ENCODE measurements at places on chromosomes 11 and 22.
A peak's percentile ranks its signal among the peaks of the same experiment; 100 is the strongest.

- no peak for DNase-seq
These were observed 19.3 kb downstream of the MOB2 start for GRCh38 chr11:1467270-1467669.

DNA sequence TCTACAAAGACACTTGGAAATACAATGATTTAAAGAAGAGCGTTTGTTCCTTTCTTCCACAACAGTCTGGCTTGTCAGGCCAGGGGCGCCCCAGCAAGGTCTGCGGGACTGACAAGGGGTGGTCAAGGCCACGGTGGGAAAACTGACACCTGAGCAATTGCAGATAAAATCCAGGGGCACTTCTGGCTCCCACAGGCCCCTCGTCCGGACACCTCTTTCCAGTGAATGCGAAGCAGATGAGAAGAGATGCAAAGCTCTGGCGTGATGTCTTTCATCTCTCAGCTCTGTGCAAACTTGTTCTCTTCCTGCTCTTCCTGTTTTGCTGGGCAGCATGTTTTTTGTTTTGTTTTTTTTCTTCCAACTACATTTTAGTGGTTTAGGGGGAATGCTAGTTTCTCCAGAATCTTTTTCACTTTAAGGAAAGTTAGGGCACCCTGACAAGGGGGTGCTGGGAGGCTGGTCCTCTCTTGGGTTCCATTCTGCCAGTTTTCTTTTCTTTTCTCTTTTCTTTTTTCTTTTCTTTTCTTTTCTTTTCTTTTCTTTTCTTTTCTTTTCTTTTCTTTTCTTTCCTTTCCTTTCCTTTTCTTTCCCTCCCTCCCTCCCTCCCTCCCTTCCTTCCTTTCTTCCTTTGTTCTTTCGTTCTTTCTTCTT, 11.1 kb upstream of the CBX6 start:
- DNase-seq: no peak

DNA sequence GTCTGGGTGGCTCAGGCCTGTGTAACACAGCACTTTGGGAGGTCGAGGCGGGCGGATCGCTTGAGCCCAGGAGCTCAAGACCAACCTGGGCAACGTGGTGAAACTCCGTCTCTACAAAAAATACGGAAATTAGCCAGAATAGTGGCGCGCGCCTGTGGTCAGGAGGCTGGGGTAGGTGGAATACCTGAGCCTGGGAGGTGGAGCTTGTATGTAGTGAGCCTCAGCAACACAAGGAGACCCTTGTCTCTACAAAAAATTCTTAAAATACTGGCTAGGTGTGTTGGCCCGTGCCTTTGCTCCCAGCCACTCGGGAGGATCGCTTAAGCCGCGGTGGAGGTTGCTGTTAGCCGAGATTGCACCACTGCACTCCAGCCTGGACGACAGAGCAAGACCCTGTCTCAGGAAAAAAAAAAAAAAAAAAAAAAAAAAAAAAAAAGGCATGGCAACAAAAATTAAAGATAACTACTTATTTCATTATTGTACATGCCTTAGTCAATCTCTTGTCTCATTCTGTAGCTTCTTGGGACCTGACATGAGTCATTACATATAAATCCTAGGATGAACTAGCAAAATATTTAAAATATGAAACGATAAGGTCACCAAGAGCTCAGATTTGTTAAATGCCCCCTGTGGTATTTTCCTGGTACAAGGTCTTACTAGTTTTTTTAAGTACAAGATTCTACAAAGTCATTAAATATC, 1.1 kb downstream of the TAF1D start:
- DNase-seq: no peak

DNA sequence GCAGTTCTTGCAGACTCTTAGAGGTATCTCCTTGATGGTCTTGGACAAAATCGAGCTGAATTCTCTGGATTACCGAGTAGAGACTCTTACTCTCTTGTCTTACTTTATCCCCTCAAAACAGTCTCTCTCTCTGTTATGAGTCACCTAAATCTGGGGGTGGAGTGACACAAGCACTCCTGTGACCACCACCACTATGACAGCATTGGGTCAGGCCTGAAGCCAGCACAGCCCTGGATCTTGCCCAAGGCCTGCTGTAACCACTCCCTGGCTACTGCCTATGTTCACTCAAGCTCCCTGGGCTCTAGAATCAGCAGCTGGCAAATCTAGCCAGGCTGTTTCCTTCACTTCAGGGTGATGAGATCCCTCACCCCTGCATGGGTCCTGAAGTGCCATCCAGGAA, 662.5 kb downstream of the LUZP2 start:
- no peak for DNase-seq

GRCh38 chr11:106072804-106073203, 4.3 kb downstream of the KBTBD3 start:
- DNase-seq: no peak

GRCh38 chr11:118215765-118216164, 9.0 kb downstream of the JAML start:
- no peak for DNase-seq

DNA sequence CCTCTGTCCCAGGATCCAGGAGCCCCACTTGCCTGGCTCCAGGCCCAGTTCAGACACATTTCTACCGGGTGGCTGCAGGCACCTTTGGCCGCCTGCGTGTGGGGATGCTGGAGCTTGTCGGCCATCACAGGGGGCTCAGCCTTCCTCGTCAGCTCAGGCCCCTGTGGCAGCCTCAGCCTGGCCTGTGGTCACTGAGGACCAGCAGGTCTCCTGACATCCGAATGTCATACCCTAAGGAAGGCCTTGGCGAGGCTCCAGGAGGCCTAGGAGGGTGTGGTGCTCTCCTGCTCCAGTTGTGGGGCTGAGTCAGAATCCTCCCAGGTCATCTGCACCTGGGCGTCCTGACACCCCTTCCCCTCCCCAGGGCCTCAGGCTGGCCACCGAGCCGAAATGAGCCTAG, 14.9 kb upstream of the SOX10 start:
- no peak for DNase-seq

GRCh38 chr22:49076300-49077035, 751.2 kb downstream of the BRD1 start:
- DNase-seq: no peak

DNA sequence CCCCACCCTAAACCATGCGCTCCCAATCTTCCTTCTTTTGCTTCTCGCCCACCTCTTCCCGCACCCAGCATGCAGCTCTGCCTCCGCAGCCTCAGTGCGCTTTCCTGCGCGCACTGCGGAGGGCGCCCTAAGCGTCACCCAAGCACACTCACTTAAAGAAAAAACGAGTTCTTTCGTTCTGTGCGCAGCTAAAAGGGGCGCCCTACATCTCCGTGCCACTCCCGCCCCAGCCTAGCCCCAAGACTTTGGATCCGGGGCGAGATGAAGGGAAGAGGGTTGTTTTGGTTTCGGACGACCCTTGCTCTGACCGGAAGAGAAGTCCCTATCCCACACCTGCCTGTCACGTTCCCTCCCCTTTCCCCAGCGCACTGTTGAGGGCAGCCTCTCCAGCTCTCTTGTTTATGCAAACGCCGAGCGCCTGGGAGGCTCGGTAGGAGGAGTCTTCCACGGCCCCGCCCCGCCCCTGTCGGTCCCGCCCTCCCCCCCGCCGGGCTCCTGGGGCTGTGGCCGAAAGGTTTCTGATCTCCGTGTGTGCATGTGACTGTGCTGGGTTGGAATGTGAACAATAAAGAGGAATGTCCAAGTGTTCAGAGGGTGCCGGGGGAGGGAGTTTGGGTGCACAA, 5.3 kb downstream of the VSIG2 start:
- DNase-seq: peak; percentile 28

- no peak for DNase-seq
These were observed 1.1 kb downstream of the ZBTB44 start for GRCh38 chr11:130313383-130314183.

- DNase-seq: peak; percentile 47
These were observed 1036.0 kb downstream of the OPCML start for GRCh38 chr11:132496341-132496740.

DNA sequence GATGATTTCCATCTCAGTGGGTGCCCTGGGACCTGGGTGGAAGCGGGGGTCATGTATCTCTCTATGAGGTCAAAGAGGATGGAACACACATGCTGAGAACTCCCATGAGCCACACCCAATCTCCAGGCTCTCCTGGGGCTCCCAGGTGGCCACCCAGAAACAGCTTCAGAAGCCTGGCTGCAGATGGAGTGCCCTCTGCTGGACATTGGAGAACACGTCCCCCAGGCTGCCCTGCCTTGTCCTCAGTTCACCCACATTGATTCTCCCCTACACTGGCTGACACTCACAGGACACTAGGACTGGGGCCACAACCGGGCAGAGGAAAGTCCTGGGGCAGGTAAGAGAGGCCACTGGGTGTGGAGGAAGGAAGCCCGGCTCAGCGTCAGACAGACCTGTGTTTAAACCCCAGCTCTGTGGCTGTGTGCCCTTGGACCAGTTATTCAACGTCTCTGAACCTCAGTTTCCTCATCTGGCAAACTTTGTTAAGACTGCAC, 4.5 kb upstream of the NOL12 start:
- peak; percentile 6 for DNase-seq

- DNase-seq: peak; percentile 66
These were observed 26.9 kb downstream of the PICALM start for GRCh38 chr11:86041975-86042378.

DNA sequence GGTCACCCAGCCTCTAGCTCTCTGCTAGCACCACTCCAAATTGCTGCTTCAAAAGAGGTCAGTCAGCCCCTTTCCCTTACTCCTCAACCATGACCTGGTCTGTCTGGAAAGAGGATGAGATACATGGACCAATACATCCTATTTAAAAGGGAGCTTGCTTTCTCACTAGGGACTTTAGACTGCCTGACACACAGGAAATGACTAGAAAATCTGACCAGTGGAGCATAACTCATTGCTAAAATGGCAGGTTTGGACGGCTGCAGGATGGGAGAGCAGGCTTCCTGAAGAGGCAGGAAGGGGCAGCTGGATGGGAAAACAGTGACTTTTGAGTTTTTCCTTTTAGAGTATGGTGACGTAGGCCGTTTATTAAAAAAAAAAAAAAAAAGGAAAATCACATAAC, 25.3 kb downstream of the STIM1 start:
- DNase-seq: no peak

- DNase-seq: no peak
These were observed 21.8 kb downstream of the FAM118B start for GRCh38 chr11:126233391-126233790.
